ENCODE measurements at places on chromosomes 3 and 15.

DNA sequence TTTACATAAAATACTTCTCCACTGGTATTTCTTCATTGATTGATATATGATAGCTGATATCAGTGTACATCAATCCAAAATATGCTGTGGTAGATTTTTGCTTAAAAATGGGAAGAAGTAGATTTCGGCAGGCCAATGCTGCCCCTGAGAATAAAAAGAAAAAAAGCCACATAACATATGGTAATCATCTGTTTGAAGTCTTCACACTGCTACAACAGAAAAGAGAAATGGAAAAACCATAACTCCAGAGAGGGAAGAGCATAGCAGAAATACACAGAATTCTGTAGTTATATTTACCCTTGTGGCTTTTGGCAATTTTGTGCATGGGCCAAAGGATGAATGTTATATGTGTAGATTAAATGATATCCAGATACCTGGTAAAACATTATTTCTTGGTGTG is 143.1 kb upstream of the KCNMB2 start:
- no peak for DNase-seq

- no peak for DNase-seq
Measured at GRCh38 chr3:194761384-194761783, 75.7 kb downstream of the FAM43A start.

DNA sequence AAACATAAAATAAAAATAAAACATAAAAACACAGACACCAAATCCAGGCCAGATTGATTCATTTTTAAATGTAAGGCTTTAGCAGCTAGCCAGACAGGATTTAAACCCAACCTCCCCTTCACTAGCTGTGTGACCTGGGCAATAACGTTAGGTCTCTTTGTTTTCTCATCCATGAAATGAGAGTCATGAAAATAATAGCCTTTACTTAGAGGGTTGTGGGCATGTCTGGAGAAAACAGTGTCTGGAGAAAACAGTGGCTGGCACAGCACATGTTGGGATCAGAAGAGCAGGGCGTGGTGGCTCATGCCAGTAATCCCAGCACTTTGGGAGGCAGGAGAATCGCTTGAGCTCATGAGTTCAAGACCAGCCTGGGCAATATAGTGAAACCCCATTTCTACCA is 1.9 kb upstream of the DPPA4 start:
- DNase-seq: no peak

GRCh38 chr3:160665784-160666526 is 11.0 kb upstream of the ARL14 start:
- DNase-seq: no peak

GRCh38 chr15:60155661-60156060 is 151.6 kb downstream of the FOXB1 start:
- DNase-seq: no peak

- DNase-seq: no peak
Measured at GRCh38 chr3:158696618-158697017, 24.2 kb upstream of the LXN start.

- DNase-seq: peak; percentile 80
Measured at GRCh38 chr3:128804017-128804810, 75.2 kb upstream of the ACAD9 start.

DNA sequence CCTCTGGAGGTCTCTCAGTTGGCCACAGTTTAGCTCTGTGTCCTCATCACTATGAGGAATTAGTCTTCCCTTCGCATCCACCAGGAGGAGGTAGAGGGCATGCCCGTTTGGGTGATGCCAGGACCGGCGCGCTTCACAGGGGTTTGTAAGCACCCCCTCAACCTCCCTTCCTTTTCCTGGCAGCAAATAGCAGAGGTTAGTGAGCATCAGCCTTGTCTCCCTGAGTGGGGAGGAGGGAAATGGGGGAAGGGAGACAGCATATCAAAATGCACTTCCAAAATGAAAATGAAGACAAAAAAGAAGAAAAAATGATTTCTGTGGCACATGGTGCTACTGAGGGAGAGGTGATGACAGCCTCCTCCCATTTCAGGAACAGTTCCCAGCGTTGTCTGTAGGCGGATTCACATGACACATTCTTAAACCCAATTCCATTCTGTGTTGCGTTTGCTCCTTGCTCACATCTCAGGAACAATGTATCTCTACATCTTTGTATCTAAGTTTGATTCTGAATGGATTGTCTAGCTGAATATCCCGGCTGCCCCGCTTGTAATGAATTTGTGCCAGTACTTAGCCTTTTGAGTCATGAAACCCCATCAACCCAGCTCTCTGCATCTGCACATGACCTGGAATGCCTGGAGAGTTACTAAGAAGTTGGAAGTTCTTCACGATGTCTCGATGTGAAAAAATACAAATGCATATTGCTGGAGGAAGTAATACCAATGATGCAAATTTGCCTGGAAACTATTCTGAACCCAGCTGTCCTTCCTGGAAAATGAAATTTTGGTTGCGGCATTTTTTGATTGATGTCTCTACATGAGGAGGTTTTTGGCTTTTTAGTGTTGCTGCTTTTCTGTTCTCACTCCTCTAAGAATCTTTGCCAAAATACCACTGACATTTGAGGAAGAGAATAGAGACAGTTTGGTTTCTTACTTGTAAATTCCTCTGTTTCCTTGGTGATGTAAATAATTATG is 45.2 kb downstream of the TYRO3 start:
- peak; percentile 36 for DNase-seq

DNA sequence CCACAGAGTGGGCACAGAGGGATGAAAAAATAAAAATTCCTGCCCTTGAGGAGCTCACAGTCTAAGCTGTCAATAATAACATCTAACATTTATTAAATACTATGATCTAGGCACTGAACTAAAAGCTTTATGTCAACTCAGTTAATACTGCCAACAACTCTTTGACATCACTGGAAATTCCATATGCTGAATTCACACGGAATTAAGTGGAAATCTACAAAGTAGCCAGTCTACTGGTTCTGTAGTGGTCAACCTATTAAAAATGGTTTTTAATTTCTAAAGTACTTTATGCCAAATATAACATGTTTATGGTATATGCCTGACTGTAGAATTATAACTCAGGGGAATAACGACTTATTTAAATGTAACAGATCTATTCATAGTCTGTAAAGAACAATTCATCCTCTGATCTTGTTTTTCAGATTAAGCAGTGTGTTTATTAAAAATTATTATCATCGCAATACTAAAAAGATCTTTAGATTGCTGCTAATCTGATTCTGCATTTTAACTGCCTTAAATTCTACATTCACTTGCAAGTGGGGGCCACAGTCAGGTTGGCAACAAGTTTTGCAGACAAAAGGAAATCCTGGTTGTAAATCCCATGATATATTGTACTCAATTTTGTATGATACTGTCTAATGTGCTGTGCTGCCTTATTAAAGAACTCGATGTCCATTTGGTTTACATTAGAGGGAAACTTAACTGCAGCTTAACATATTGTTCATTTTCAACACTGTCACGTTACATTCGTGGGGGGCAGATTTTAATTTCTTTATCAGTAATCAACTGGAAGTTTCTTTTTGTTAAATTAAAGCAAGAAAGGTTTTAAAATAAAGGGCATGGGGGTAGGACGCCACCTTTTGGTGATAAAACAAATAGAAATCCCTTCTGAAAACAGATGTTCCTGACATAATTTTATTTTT is 2.6 kb upstream of the FOXP1 start:
- peak; percentile 52 for DNase-seq

- no peak for DNase-seq
Measured at GRCh38 chr3:190811775-190812480, 50.6 kb downstream of the GMNC start.

GRCh38 chr3:98445949-98446406 is 17.0 kb upstream of the OR5K1 start:
- no peak for DNase-seq

- peak; percentile 74 for DNase-seq
Measured at GRCh38 chr15:88897456-88898194, 2.3 kb upstream of the HAPLN3 start.

- DNase-seq: no peak
Measured at GRCh38 chr3:64462203-64462602, 225.6 kb downstream of the ADAMTS9 start.

DNA sequence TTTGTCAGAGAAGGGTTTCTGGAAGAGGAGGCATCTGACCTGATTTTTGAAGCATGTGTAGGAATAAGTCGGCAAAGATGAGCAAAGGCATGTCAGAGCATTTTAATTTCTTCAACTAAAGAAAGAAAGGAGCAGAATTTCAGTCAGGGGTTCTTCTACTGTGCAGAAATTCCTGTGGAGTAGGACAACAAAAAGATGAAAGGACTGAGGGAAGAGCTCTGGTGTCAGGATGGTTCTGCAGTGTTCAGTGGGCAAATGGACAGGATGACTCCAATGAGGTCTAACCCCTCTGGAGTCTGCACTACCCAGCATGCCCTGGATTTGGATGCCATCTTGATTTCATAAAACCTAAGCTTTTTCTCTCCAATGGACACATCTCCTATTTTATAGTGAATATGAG is 47.7 kb upstream of the SIAH2 start:
- DNase-seq: no peak

GRCh38 chr3:109385442-109386318 is 48.3 kb upstream of the DPPA4 start:
- no peak for DNase-seq

DNA sequence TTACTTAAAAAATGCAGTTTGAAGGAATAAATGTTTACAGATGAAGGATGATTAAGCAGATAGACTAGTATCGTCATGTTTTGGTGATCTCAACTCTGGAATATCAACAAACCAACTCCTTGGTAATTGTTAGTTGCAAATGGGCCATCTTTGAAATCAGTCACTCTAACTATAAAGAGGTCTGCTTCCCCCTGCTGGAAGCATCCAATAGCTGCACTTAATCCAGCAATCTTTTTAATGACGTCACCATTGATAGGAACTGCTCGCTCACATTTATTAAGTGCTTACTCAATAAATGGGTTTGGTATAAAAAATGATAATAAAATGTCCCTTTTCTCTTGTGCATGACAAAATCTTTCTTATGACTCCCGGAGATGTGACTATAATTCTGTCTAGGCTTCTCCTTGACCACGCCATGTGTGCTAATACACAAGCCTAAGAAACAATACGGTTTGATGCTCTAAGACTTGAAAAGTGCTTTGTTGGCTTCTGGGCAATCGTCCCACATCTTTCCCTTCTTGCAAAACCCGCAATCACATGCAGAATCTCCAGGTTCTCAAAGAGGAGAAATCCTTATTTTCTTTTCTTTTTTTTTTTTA is 227.6 kb upstream of the POU1F1 start:
- DNase-seq: no peak

GRCh38 chr3:138332472-138333073 is 2.9 kb upstream of the NME9 start:
- peak; percentile 18 for DNase-seq

DNA sequence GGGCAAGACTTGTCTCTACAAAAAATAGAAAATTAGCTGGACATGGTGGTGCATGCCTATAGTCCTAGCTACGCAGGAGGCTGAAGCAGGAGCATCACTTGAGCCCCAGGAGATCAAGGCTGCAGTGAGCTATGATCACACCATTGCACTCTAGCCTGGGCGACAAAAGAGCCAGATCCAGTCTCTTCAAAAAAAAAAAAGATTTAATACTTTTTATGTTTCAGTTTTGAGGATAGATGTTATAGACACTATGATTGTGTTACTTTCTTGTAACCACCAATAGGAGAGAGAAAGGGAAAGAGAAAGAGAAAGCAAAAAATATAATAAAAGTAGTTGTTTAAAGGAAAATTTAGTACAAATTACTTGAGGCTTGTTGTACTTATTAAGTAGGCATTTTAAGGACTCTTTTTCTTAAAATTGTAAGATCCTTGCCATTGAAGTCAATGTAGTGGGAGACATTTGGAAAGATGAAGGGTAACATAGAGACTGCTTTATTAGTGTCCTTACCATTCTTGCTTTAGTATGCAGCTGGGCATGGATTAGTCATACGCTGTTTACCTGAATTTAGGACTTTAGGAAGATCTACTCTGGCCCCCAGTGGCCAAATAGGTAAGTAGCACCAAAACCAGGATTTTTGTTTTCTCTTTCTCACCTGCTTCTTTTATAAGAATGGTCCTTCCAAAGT is 35.1 kb upstream of the ZDHHC23 start:
- no peak for DNase-seq

DNA sequence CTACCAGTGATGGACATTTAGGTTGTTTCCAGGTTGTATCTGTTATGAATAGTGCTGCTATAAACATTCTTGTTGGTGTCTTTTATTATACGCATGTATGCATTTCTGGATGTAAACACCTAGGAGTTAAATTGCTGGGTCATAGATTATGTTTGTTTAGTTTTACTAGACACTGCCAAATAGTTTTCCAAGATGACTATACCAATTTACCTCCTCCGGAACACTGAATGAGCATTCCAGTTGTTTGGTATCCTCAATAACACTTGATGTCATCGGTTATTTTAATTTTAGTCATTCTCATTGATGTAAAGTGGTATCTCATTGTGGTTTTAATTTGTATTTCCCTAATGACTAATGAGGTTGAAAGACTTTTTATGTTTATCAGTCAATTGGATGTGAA is 36.6 kb upstream of the ARID3B start:
- DNase-seq: no peak

DNA sequence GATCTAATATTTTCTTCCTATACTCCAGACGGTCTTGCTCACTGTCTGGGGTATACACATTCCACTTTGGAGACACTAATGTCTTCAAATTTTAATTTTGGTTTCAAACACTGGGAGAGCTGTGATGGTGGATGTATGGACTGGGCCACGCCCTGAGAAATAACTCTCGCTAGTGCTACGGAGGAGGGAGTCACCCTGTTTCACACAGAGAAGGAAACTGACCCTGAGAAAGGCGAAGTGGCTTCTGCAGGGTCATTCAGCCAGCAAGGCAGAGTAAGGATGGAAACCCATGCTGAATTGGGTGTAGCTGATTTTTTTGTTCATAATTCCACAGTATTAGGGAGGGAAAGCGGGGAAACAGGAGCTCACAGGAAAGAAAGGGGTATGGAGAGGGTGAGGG is 8.6 kb upstream of the SKIC8 start:
- no peak for DNase-seq

- DNase-seq: no peak
Measured at GRCh38 chr15:29750754-29751153, 71.5 kb downstream of the TJP1 start.

DNA sequence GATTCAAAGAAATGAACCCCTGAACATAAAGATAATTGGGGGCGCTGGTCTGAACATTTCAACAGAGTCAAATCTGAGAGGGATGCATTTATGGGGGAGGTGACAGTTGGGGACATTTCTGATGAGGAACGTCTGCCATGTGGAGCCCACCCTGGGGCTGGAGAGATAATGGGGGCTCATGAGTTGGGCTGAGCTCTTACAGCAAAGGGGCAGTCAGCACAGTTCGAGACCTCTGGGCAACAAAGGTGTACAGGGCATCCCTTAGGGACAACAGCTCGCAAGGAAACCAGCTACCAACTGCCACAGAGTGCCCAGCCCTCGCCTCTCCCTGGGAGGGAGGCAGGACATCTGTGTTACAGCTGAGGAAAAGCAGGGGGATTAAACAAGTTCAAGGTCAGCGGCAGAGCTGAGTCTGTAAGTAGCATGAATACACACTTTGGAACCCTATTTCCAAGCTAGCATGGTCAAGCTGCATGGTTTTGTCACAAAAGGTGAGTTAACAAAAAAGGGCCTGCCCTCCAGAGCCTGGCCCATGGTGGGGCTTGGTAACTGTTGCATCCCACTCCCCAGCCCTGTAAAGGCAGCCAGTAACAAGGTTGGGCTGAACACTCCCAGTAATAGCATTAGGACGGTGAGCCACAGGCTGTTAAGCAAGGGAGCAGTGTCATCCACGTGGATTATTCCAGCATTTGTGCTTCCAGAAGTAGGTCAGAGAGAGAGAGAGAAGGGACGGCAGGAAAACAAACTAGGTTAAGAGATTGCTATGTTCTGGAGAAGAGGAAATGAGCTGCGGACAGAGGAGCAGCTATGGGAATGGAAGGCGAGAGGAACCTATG is 4.3 kb downstream of the GNB5 start:
- no peak for DNase-seq
